ENCODE measurements at places on chromosomes 5 and 9.

- no peak for DNase-seq
Observed at GRCh38 chr5:57595523-57595991, 112.9 kb upstream of the ACTBL2 start.

GRCh38 chr5:16589658-16590057 is 27.1 kb downstream of the RETREG1 start:
- no peak for DNase-seq

- peak; percentile 60 for DNase-seq
Observed at GRCh38 chr5:123810253-123810652, 298.3 kb downstream of the CSNK1G3 start.

- DNase-seq, result no peak
Observed at GRCh38 chr9:32703635-32704034, 68.2 kb upstream of the TAF1L start.

GRCh38 chr5:154829589-154830218 is 20.7 kb downstream of the FAXDC2 start:
- DNase-seq, result no peak

DNA sequence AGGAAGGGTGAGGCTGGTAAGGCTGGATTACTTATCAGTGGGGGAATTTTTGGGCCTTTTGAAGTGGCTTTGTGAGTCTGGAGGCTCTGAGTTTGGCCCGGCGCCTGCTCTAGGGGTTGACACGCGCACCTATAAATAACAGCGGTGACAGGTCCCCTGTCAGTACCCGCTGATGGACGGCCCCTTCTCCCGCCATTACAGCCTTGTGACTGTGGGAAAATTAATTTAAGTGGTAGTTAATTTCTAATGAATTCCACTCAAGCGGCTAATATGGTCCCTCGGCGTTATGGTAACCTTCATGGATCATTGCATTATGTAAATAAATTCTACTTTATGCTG is 16.5 kb downstream of the MRPL36 start:
- DNase-seq, result peak; percentile 53
